ENCODE measurements at places on chromosomes 4 and X. TPM values are rescaled to one million over a fixed set of nuclear protein-coding genes. Genes with fewer than 3 reads are reported as not detected.
A peak's percentile ranks its signal among the peaks of the same experiment; 100 is the strongest.

Gene PCYT1B
- total RNA-seq, result not detected

Gene ELOVL6
- total RNA-seq, result 3.6 TPM

Gene CHM
- 10.7 TPM for total RNA-seq

Gene EVC
- total RNA-seq, result 18.7 TPM

DNA sequence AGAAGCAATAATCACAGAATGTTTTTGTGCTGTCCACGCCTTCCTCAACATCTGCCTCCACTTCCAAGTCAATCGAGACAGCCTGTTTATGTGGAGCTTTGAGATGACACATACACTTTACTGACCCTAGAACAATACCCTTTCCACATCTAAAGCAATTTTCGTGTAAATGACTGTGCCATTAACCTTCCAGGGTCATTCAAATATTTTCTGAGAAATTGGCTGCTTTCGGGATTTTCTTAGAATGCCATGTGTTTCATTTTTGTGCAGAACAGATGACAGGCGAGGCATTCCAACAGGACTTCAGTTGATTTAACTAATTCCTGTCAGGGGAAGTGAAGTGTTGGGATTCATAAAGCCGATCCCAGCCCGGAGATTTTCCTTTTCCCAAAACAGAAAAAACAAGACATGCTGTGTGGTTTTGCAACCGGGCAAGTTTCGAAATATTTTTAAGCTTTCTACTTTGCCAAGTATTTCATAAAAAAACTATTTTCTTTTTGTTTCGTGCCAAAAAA is 73.9 kb downstream of the SORBS2 start:
- peak; percentile 65 for DNase-seq
- H3K4me3 ChIP-seq, result peak overlapping the region; percentile 12

DNA sequence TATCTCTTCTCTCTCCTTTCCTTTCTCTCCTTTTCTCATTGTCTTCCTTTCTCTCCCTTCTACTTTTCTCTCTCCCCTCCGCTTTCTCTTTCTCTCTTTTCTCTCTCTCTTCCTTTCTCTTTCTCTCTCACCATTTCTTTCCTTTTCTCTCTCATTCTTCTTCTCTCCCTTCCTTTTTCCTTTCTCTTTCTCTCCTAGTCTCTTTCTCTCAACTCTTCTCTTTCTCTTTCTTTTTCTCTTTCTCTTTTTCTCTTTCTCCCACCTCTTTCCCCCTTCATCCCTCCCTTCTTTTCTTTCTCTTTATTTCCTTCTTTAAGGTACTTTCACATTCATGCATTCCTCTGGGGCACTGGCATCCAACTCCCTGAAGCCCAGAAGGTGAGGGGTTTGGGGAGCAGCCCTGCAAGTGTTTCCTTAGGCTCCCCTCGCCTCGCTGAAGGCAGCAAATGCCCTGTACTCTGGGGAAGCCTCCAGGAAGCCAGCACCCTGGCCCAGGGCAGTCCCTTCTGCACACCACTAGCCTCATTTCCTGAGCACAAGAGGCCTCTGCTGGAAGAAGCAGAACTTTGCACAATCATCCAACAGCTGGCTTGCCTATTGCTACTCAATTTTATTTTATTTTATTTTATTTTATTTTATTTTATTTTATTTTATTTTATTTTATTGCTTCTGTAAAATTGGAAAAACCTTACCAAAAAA is 124.2 kb downstream of the NFKB1 start:
- no peak overlapping the region for H3K27ac ChIP-seq
- H3K4me1 ChIP-seq, result peaks cover 7% of the 10 kb centered on the region
- H3K4me3 ChIP-seq, result no peak overlapping the region
- H3K27me3 ChIP-seq, result no peaks in the 10 kb centered on the region

GRCh38 chr4:176875446-176875930 is 82.8 kb upstream of the VEGFC start:
- no peaks in the 10 kb centered on the region for H3K36me3 ChIP-seq
- H3K4me3 ChIP-seq, result no peak overlapping the region
- no peak for DNase-seq
- H3K4me1 ChIP-seq, result no peaks in the 10 kb centered on the region
- H3K27ac ChIP-seq, result no peak overlapping the region
- no peaks in the 10 kb centered on the region for H3K27me3 ChIP-seq

GRCh38 chr4:138633580-138633904 is 382.0 kb upstream of the NOCT start:
- H3K27me3 ChIP-seq, result no peaks in the 10 kb centered on the region
- H3K36me3 ChIP-seq, result no peaks in the 10 kb centered on the region
- H3K4me3 ChIP-seq, result no peak overlapping the region
- no peak for DNase-seq
- no peaks in the 10 kb centered on the region for H3K4me1 ChIP-seq
- H3K27ac ChIP-seq, result no peak overlapping the region

DNA sequence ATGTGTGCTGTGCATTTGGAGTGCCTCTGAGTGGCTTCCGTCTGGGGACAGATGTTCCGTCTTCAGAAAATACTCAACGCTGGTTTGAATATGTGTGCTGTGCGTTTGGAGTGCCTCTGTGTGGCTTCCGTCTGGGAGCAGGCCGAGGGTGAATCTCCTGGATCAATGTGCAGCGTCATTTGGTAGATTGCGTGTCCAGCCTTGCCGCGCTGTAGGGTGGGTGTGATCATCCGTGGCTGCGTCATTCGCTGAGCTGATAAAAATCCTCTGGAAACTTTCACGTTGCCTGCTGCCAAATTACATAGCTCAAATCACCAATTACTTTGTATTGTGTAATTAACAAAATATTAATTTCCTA is 12.1 kb downstream of the UVSSA start:
- peaks cover 13% of the 10 kb centered on the region for H3K4me1 ChIP-seq
- peaks cover 63% of the 10 kb centered on the region for H3K36me3 ChIP-seq
- H3K4me3 ChIP-seq, result no peak overlapping the region
- no peak for DNase-seq
- H3K27ac ChIP-seq, result no peak overlapping the region
- H3K27me3 ChIP-seq, result no peaks in the 10 kb centered on the region

DNA sequence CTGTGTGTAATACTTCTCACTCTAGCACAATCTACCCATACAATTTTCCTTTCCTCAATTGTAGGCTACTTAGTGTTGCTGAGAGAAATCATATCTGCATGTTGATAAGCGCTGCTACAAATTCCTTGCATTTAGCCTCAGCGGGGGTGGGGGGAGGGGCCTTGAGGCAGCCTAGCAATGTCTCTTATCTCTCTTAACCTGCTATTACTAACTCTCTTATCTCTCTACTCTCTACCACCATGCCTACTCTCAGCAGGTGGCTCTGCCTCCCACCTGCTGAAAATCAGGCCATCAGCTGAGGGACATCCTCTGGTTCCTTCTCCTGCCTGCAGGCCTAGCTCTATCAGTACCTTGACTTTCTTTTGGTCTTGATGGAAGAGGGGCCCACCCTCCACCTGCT is 98.9 kb downstream of the GPR82 start:
- H3K27ac ChIP-seq, result no peak overlapping the region
- no peaks in the 10 kb centered on the region for H3K4me1 ChIP-seq
- no peak overlapping the region for H3K4me3 ChIP-seq

DNA sequence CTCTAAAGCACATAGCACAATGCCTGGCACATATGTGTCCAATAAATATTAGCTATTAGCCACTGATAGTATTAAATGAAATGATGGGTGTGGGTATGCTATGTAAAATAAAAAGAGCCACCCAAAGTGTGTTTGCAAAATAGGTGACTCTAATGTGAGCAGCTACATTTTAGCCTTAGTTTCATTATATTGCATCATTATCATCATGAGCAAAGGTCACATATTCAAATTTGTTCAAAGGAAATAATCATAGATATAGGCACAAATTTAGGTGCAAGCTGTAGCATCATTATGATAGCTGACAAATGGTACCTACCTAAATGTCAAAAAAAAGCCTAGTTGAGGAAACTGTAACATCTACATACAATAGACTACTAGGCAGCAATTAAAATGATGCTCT is 373.9 kb upstream of the FGF13 start:
- H3K36me3 ChIP-seq, result no peaks in the 10 kb centered on the region
- no peak overlapping the region for H3K4me3 ChIP-seq
- peaks cover 4% of the 10 kb centered on the region for H3K27me3 ChIP-seq
- no peaks in the 10 kb centered on the region for H3K4me1 ChIP-seq
- no peak for DNase-seq

DNA sequence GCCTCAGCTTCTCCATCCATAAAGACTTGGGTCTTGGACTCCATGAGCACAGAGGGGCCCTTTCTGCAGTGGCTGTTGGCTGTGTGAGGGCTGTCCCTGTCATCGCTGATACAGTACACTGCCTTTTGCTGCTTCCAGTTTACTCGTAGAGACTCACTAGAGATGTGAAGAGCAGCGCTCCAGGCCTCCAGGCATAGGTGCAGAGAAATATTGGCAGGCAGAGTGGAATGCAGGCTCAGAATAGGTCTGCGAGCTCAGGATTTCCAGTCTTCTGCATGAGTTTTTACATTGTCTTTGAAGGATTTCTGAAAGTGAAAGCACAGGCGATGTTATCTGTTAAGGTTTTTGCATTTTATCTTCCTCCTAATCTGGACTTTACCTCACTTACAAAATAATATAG is 97.4 kb downstream of the AASDH start:
- peak; percentile 36 for DNase-seq
- no peaks in the 10 kb centered on the region for H3K27me3 ChIP-seq
- H3K4me3 ChIP-seq, result no peak overlapping the region

GRCh38 chrX:21959362-21960051 is 19.0 kb downstream of the SMS start:
- H3K4me1 ChIP-seq, result peaks cover 28% of the 10 kb centered on the region
- no peak for DNase-seq
- H3K36me3 ChIP-seq, result no peaks in the 10 kb centered on the region
- no peaks in the 10 kb centered on the region for H3K27me3 ChIP-seq
- H3K27ac ChIP-seq, result no peak overlapping the region

DNA sequence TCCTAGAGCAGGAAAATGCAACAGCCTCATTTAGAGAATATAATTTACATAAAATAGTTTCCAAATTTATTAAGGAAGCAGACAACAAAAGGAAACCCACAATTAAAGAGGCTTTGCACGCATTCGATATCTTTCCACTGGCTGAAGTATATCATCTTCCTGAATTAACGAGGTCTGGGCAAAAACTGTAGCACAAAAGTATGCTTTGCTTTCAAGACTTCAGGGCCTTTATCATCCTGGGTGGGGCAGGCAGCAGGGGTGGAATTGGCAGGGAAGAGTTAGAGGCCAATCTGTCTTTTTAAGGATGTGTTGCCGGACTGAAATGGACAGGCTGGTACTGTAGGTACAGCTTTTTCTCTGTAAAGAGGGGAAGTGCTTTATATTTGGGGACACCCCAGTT is 17.0 kb upstream of the STX18 start:
- H3K36me3 ChIP-seq, result no peaks in the 10 kb centered on the region
- H3K27me3 ChIP-seq, result no peaks in the 10 kb centered on the region
- no peak overlapping the region for H3K4me3 ChIP-seq

DNA sequence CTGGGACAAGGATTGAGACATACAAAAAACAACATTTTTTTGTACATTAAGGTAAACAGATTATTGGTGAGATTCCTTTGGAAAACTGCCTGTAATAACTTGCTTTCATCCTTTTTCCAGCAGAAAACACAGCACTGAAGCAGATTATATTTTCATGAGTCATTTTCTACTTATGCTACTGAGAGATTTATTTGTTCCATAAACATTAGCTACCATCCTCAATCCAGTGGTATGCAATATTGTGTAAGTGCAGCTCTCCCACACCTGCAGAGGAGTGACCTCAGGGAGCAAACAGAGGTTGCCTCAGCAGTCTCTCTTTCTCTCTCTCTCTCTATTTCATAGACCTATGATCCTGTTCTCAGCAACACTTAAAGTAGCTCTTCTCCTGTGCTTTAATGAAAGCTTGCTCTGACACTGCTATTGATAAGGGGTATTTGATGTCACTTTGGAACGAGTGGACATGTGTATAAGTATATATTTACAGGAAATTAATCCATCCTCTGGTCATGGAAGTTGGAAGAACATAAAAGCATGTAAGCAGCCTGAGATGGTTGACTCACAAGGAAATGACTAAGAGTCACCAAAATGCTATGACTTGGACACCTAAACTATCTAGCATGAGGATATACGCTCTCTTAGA is 163.7 kb upstream of the SPANXC start:
- no peak overlapping the region for H3K27ac ChIP-seq
- no peaks in the 10 kb centered on the region for H3K4me1 ChIP-seq
- H3K27me3 ChIP-seq, result no peaks in the 10 kb centered on the region
- H3K36me3 ChIP-seq, result no peaks in the 10 kb centered on the region
- DNase-seq, result no peak

GRCh38 chr4:85642356-85643100 is 167.6 kb downstream of the ARHGAP24 start:
- no peaks in the 10 kb centered on the region for H3K27me3 ChIP-seq
- H3K4me3 ChIP-seq, result no peak overlapping the region
- H3K4me1 ChIP-seq, result no peaks in the 10 kb centered on the region
- no peak for DNase-seq

DNA sequence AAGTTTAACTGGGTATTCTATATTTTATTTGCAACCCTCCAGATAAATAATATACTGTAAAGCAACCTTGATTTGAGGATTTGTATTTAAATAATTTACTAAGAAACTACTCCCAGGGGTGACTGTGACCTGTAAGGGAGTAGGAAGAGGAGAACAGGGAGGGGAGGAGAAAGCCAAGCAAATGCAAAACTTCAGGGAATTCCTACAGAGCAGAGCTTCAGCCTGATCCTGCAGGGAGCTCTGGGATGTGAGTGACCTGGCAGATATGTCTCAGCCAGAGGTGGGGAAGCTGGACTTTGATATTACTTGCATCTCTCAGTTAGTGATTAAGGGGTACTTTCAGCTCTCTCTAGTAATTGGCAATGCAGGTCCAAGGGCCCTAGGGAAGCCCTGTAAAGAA is 302.0 kb downstream of the FRMPD4 start:
- no peaks in the 10 kb centered on the region for H3K27me3 ChIP-seq
- H3K4me1 ChIP-seq, result no peaks in the 10 kb centered on the region
- H3K4me3 ChIP-seq, result no peak overlapping the region
- no peak overlapping the region for H3K27ac ChIP-seq

- peak; percentile 40 for DNase-seq
- H3K27me3 ChIP-seq, result no peaks in the 10 kb centered on the region
- no peaks in the 10 kb centered on the region for H3K4me1 ChIP-seq
- no peak overlapping the region for H3K4me3 ChIP-seq
These were observed 13.1 kb upstream of the DRP2 start for GRCh38 chrX:101206471-101206870.

DNA sequence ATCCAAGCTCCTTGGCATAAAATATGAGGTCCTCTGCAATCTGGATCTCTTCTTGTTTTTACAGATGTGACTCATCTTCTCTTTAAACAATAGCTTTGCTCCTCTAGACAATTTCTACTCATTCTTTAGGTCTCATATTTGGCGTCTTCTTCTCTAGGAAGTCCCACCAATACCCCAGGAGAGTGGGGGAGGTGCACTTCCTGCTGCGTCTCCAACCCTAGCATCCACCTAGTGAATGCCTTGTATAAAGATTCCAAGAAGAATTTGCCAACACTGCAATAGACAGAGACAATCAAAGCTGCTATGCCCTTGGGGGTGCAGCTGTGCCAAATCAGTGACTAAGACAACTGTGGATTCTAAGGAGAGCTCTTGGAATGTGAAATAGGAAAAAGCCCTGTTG is 45.7 kb upstream of the SLC10A7 start:
- H3K27ac ChIP-seq, result no peak overlapping the region
- no peaks in the 10 kb centered on the region for H3K36me3 ChIP-seq
- H3K4me3 ChIP-seq, result no peak overlapping the region
- no peaks in the 10 kb centered on the region for H3K27me3 ChIP-seq
- H3K4me1 ChIP-seq, result no peaks in the 10 kb centered on the region
